ENCODE measurements at places on chromosomes 11 and 22.
A peak's percentile ranks its signal among the peaks of the same experiment; 100 is the strongest.

- DNase-seq: no peak
Observed at GRCh38 chr11:44701276-44701675, 25.5 kb upstream of the TSPAN18 start.

- no peak for DNase-seq
Observed at GRCh38 chr11:64853709-64854108, 9.3 kb upstream of the CDC42BPG start.

- no peak for DNase-seq
Observed at GRCh38 chr11:100663583-100663982, 23.5 kb upstream of the ARHGAP42 start.

DNA sequence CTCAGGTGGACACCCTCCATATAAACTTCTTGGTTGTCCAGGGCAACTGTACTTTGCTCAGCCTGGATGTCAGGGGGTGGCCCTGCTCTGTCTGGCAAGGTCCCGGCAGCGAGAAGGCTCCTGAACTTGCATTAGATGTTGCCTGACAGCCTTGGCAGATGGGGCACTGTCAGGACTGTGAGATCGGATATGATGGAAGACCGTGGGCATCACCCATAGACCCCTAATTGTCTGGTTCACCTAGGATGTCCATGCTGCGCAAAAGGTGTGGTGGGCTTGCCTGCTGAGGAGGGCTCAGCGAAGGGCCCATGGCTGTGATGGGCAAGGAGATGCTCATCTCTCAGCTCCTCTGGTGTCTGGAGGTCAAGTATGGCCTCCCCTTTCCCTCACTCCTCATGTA is 62.7 kb downstream of the MYO18B start:
- DNase-seq: no peak

GRCh38 chr22:28269277-28269676 is 350.2 kb upstream of the PITPNB start:
- no peak for DNase-seq

DNA sequence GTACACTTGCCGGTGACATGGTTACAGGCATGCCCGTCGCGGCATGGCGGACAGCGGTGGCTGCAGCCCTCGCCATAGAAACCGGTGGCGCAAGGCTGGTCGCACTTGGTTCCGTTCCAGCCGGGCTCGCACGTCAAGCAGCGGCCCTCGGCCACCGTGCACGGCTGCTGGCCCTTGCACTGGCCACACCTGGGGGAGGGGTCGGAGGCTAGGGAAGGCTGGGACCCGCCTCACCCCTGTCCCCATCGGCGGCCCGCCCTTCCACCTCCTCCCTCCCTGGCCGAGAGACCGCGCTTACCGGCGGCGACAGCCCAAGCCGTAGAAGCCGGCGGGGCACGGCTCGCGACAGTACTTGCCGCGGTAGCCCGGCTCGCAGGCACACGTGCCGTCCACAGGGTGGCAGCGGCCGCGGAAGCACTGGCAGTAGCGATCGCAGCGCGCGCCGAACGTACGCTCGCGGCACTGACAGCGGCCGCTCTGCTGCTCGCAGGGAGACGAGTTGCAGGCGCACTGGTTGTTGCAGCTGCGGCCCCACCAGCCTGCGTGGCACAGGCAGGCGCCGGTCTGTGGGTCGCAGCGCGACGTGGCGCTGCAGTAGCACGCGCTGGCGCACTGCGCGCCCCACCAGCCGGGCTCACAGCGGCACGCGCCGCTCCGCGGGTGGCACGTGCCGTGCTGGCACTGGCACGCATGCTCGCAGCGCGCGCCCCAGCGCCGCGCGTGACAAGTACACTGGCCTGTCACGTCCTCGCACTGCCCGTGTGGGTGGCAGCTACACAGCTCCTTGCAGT is 6.7 kb downstream of the SCARF2 start:
- DNase-seq: peak; percentile 44

DNA sequence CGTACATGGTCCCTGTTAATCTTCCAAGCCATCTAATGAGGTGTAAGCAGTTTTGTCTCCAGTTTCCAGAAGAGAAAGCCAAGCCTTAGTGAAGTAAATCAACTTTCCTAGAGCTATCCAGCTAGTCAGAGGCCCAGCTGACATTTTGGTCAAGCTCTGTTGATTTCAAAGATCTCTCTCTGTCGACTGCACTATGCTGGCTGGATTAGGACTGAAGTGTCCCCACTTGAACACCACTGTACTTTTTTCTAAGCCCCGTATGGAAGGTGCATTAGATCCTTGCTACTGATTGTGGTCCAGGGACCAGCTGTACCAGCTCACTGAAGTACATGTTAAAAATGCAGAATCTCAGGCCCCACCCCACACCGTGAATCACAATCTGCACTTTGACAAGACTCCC is 176.5 kb upstream of the NAV2 start:
- DNase-seq: no peak

DNA sequence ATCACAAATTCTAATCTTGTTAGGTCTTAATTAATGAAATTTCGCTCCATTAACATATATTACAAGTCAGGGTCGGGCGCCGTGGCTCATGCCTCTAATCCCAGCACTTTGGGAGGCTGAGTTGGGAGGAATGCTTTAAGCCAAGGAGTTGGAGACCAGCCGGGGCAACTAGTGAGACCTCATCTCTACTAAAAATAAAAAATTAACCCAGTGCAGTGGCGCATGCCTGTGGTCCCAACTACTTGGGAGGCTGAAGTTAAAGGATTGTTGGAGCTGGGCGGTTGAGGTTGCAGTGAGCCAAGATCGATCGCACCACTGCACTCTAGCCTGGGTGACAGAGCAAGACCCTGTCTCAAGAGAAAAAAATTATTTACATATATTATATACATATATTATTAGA is 1.9 kb downstream of the TMA7B start:
- no peak for DNase-seq

GRCh38 chr22:49396817-49397216 is 430.9 kb downstream of the BRD1 start:
- no peak for DNase-seq

DNA sequence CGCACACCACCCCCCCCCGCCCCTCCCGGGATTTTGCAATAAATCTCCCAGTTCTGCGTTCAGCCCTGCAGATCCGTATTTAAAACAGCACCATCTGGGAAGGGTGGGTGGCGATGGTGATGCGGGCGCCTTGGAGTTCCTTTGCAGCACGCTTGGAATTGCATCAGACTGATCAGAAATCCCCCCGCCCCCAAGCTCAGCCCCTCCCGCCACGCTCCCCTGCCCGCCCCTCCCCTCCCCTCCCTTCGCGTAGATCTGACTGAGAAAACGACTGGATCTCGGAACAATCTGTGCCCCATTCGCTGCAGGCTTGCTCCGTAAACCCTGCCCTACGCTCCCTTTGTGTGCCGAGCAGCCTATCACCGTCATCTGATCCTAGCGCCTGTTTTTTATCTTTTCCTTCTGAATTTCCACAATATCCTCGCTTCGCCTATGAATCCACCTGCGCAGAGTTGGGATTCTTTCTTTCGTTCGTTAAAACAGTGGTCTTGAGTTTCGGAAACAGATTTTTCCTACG is 18.1 kb upstream of the BDNF start:
- DNase-seq: no peak

GRCh38 chr11:12053606-12054361 is 45.4 kb upstream of the DKK3 start:
- DNase-seq: no peak

DNA sequence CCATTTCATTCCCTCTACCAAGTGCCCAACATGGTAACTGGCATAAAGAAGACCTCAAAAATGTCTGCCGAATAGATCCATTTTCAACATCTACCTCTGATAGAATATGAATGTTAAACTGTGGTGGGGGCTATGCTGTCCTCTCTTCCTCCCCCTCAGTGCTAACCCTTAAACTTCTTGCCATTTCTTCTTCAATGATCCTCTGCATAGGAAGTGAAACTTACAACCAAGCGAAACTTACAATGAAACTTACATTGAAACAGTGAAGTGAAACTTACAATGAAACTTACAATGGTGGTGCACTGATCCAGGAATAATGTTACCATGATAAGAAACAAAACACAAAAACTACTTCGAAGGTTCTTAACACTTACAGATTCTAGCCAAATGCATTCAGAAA is 4.7 kb downstream of the RTCB start:
- no peak for DNase-seq

DNA sequence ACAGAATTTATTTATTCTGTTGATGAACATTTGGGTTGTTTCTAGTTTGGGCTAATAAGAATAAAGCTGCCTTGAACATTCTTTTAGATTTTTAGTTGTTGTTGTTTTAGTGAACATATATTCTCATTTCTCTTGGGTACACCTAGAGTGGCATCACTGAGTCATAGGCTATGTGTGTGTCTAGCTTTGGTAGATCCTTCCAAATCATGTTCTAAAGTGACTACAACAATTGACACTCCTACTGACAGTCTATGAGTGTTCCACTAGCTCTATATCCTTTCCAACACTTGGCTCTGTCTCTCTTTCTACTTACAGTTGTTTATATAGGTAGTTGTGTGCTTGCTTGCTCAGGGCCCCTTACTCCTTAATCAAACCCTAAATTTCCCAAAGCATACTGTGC is 346.0 kb upstream of the NCAM1 start:
- DNase-seq: no peak

DNA sequence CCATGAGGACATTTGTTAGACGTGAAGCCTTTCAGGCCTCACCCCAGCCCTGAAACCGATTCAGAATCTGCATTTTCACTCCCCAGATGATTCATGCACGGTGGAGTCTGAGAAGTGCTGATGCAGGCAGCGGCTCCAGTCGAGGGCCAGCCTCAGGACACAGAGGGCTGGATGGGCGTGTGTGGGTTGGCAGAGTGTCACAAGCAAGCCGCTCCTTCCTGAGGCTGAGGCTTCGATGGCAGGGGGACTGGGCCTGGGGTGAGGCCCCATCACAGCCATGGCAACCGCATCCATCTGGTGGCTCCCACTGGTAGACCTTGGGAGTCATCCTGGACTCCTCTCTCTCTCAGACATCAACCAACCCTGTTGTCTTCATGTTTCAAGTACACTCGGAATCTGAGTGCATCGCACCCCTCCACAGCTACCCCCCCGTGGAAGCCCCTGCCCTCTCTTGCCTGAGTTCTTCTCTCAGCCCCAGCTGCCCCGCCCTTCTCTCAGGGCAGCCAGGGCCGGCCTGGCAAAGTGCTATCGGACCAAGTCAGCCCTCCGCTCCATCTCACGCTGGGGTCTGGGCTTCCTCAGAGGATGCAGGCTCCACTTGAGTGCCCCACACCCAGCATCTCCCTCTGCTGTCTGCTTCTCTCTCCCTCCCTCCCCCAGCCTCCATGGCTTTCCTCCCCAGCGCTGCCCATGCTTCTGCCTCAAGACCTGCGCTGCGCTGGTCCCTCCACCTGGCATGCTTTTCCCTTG is 10.6 kb downstream of the KCNC1 start:
- no peak for DNase-seq

DNA sequence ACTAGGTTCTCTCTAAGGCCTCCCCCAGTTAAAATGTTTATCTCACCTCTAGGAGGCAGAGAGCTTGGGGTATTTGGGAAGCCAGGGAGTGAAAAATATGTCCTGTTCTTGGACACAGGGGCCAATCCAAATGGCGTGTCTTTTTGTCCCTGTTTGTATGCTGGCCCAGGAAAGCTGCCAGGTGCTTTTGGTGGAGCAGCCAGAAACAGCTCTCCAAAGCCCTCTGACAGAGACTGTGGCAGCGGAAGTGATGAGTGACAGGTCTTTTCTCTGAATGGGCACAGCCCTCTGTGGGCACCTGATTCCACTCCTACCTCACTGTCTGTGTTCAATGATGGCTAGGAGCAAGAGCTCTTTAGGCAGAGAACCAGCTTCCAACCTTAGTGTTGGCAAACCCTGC is 106.4 kb upstream of the KIRREL3 start:
- no peak for DNase-seq

GRCh38 chr11:73652046-73652730 is 5.8 kb downstream of the PLEKHB1 start:
- no peak for DNase-seq

- DNase-seq: no peak
Observed at GRCh38 chr11:8512547-8512946, 81.5 kb downstream of the STK33 start.

- DNase-seq: no peak
Observed at GRCh38 chr11:46279126-46280099, 2.0 kb downstream of the CREB3L1 start.

DNA sequence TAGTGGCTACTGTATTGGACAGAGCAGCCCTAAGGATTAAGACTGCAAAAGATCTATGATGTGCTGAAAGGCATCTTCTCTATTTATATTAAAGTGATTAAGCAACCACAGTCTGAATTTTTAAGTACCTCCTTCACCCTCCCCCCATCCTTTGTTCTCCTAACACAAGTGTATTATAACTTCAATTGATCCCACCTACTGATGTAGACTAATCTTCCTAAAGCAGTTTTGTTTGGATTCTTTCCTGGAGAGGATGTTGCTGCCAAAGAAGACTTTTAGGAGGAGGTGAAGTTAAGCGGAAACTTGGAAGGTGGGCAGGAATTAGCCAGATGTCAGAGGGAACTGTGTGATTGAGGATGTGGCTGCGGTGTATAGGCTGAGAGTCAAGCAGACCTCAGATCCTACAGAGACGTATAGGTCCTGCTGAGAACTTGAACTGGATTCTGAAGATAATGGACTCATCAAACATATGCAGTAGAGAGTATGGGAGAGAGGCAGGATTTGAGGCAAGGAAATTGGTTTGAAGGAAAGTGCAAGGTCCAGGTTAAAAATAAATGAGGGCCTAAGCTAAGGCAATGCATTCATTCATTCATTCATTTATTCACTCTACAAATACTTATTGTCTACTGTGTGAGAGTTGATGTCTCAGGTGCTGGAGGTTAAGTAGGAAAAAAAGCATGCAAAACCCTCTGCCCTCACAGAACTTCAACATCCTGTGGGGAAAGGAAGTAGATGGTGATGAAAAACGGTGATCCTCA is 5.2 kb upstream of the RASSF10 start:
- no peak for DNase-seq

- DNase-seq: no peak
Observed at GRCh38 chr22:26748845-26749244, 91.5 kb downstream of the MIAT start.

- DNase-seq: no peak
Observed at GRCh38 chr11:120652705-120653335, 141.3 kb downstream of the GRIK4 start.

DNA sequence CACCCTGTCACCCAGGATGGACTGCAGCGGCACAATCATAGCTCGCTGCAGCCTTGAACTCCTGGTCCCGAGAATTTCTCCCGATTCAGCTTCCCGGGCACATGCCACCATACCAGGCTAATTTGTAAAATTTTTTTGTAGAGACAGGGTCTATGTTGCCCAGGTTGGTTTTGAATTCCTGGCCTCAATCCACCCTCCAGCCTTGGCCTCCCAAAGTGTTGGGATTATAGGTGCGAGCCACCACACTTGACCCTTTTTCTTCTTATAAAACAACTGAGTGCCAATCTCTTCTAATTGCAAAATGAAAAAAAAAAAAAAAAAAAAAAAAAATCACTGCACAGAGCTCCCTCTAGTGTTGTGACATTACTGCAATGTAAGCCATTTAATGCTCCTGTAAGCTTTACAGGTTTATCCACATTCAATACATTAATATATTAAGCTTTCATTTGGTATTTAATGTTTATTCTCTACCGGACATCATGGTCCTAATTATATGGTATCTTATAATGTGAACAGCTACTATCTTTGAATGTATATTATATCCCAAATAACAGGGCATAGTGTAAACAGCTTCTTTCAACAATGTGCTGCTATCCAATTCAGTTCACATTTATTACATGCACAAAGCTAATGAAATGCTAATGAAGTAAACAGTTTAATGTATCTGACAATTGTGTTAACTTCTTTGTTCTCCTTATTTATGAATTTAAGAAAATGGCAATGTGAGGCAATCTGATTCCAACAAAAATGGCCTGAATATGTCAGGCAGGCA is 44.6 kb downstream of the COPB1 start:
- no peak for DNase-seq
